Endothelial cell of umbilical vein (primary cell): ENCODE measurements at places on chromosomes 3 and 15. TPM values are rescaled to one million over a fixed set of nuclear protein-coding genes. Genes with fewer than 3 reads are reported as not detected.

- peak; percentile 6 for DNase-seq
- no peak overlapping the region for H3K4me3 ChIP-seq
- no peak overlapping the region for H3K27ac ChIP-seq
These were observed 161.6 kb downstream of the GAP43 start for GRCh38 chr3:115784739-115785536.

DNA sequence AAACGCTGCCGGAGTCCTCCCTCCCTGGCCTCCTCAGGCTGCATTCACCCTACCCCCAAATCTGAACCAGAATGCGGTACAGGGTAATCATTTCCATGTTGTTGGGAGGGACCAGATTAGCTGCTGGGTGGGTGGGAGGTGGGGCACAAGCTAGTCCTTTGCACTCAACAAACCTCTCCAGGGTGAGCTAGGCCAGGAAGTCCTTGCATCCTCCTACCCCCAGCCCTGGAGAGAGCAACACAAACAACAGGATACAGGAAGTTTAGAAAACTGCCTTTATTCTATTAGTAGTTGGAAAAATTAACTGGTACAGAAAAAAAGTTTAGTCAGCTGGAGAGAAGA, 702 bp upstream of the GPX1 start:
- no peaks in the 10 kb centered on the region for H3K27me3 ChIP-seq
- peaks cover 31% of the 10 kb centered on the region for H3K4me1 ChIP-seq
- no peak overlapping the region for H3K4me3 ChIP-seq
- DNase-seq: peak; percentile 79
- peaks cover 15% of the 10 kb centered on the region for H3K36me3 ChIP-seq

DNA sequence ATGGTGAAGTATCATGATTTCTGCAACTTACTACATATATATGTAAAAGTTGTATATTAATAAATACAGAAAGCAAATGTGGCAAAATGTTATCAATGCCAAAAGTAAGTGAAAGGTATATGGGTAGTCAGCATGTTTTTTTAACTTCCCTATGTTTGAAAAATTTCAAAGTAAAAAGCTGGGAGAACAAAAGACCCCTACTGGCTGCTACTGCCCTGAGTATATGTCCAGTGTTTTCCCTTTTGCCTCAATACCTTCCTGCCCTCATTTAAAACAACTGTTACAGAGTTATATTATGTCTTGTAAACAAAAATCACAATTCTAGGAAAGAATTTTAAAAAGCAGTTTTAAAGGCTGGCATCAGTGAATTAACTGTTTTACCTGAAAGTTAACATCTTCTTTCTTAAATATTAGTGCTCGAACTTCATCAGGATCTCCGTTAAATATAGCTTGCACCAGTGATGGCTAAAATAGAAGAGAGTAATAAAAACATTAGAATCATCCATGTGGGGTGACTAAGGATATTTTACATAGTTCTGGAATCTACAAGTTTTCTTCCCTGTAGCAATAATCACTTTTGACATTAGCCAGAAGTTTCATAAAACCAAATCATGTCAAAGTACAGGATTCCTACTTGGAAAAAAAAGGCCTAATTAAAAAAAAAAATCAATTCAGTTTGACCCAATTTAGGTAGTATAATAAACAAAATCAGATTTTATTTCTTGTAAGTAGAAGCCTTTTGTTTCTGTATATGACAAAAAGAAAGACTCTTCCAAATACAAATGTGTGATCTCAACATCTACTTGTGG, 2.7 kb downstream of the ANKRD28 start:
- H3K27ac ChIP-seq: peak overlapping the region; percentile 96
- no peaks in the 10 kb centered on the region for H3K36me3 ChIP-seq
- H3K27me3 ChIP-seq: no peaks in the 10 kb centered on the region
- DNase-seq: peak; percentile 68
- peaks cover 26% of the 10 kb centered on the region for H3K4me1 ChIP-seq

DNA sequence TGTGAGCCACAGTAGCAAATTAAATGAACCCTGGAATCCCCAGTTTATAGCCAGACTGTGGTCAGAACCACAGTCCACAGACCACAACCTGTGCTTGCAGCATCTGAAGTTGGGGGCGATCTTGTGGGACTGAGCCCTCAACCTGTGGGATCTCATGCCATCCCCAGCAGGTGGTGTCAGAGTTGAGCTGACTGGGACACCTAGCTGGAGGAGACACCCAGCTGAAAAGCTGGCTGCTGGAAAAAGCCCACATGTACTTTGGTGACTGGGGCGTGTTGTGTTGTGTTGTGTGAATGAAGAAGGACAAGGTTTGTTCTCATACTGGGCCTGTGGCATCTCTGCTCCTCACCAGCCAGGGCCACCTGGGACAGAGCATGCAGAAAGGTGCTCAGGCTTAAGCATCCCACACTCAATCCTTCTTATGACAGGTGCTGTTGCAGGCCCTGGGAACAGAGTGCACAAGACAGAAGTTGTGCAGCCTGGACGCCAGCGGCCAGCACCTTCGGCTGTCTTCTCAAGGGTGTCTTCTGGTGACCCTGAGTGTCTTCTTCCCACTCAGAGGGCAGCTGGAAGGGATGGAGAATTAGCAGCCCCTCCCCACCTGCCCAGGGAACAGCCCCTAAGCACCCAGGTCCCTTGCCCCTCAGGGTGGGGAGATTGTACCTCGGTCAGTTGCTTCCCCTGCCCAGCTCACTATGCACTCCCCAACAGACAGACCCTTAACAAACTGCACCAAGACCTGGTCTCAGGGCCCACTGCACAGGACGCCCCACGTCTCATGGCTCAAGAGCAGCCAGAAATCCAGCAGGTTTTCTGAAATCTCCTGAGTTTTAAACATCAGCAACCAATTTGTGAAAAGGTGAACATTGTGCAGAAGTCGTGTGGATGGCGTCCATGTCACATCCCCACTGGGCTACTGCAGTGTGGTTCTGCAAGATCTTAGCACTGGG, 2.2 kb upstream of the UROC1 start:
- H3K27me3 ChIP-seq: peaks cover 11% of the 10 kb centered on the region
- H3K36me3 ChIP-seq: no peaks in the 10 kb centered on the region
- H3K27ac ChIP-seq: no peak overlapping the region
- no peak for DNase-seq
- H3K4me3 ChIP-seq: no peak overlapping the region

DNA sequence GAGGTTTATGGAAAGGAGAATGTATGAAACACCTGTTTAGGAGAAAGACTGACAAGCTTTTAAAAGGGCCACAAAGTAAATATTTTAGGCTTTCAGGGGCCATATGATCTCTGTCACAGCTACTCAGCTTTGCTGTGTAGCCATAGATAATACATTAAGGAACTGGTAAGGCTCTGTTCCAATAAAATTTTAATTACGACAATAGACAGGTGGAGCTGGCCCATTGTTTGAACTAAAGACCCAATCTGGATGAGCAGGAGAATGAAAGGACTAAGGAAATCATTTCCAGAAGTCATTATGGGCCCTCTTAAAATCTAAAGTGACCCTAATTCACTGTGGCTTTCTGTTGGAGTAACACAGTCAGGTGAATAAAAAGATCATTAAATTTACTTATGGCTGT, 48.5 kb upstream of the SLC12A8 start:
- no peak for DNase-seq
- no peaks in the 10 kb centered on the region for H3K27me3 ChIP-seq
- peaks cover 2% of the 10 kb centered on the region for H3K36me3 ChIP-seq
- no peak overlapping the region for H3K4me3 ChIP-seq

GRCh38 chr3:124811436-124811835, 75.7 kb downstream of the ITGB5 start:
- no peaks in the 10 kb centered on the region for H3K27me3 ChIP-seq
- no peak for DNase-seq
- H3K4me1 ChIP-seq: peaks cover 2% of the 10 kb centered on the region
- no peak overlapping the region for H3K4me3 ChIP-seq
- H3K36me3 ChIP-seq: peaks cover 3% of the 10 kb centered on the region
- no peak overlapping the region for H3K27ac ChIP-seq

- H3K27ac ChIP-seq: no peak overlapping the region
- H3K27me3 ChIP-seq: peaks cover 4% of the 10 kb centered on the region
- DNase-seq: no peak
- no peaks in the 10 kb centered on the region for H3K36me3 ChIP-seq
- no peaks in the 10 kb centered on the region for H3K4me1 ChIP-seq
These were observed 8.2 kb downstream of the HDC start for GRCh38 chr15:50257332-50257731.

GRCh38 chr3:190366133-190366532, 21.8 kb upstream of the CLDN16 start:
- no peak for DNase-seq
- H3K4me1 ChIP-seq: no peaks in the 10 kb centered on the region
- no peaks in the 10 kb centered on the region for H3K36me3 ChIP-seq
- H3K4me3 ChIP-seq: no peak overlapping the region
- H3K27ac ChIP-seq: no peak overlapping the region
- H3K27me3 ChIP-seq: peaks cover 1% of the 10 kb centered on the region

DNA sequence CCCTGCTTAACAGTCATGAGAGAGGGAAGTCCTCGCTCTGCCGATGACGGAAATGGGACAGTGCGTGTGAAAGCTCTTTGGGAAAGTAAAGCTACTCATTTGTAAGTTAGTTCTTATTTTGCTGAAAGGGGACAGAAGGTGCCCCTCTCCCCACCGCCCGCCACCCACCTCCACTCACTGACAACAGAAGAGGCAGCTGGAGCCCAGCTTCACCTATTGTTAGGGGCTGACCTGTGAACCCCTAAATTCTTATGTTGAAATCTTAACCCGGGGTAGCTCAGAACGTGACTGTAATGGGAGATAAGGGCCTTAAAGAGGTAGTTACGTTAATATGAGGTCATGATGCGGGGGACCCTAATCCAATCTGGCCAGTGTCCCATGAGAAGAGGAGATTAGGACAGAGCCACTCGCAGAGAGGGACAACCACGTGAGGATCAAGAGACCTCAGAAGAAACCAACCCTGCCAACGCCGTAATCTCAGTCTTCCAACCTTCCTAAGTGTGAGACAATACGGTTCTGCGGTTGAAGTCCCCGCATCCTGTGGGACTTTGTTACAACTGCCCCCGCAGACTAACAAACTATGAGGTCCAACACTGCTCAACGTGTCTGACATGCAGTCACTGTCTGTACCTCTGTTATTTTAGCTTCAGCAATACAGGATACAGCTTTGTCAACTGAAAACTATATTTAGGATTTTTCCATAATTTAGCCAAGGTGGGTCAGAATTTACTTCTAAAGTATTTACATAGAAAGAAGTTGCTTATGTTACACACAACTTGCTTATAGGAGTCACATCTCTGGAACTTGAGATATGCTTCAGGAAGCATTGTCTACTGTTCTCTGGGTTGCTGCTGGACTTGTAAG, 51.7 kb downstream of the PCSK6 start:
- H3K27ac ChIP-seq: no peak overlapping the region
- no peak overlapping the region for H3K4me3 ChIP-seq
- no peaks in the 10 kb centered on the region for H3K4me1 ChIP-seq

DNA sequence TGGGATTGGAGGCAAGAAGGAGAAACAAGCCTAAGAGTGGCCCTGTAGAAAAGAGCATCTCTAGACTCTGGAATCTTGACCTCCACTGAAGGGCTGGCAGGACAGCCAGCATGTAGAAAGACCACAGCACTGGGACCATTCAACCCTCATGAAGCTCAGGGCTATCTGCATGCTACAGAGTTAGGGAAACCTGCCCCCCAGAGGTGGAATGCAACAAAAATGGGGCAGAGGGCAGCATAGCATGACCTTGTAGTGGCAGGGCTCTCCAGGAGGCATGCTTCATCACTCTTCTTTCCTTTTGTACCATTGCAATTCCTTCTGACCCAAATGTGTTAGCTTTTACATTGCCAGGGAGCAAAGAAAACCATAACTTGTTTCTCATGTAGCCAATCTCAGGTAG, 445.4 kb downstream of the EPHB1 start:
- no peaks in the 10 kb centered on the region for H3K4me1 ChIP-seq
- H3K27ac ChIP-seq: no peak overlapping the region
- no peak for DNase-seq
- no peak overlapping the region for H3K4me3 ChIP-seq
- no peaks in the 10 kb centered on the region for H3K27me3 ChIP-seq

DNA sequence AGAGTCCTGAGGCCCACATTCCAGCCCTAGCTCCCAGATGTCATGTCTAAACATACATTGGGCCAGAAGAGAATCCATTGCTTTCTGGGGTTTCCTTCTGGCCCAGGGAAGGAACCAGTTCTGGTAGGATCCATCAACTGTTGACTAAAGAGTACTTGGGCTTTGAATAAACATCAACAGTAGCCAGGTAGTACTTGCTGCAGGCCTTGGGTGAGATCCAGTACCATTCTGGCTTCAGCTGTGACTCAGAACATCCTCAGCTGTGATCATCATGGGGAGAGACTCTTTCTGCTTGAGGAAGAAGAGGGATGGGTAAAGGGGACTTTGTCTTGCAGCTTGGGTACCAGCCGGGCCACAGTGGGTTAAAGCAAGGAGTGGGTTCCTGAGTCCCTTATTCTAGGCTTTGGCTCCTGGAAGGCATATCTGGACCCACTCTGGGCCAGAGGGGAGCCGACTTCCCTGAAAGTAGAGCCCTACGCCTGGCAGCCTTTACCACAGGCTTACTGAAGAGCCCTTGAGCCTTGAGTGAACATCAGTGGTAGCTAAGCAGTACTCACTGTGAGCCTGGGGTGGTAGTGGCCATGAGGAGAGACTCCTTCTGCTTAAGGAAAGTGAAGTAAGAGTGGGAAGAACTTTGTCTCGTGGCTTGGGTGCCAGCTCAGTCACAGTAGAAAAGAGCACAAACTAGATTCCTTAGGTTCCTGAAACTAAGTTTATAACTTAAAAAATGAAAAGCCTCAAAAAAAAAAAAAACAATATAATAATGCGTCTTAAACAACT, 128.3 kb downstream of the GOLIM4 start:
- no peak overlapping the region for H3K27ac ChIP-seq
- H3K36me3 ChIP-seq: no peaks in the 10 kb centered on the region
- H3K4me1 ChIP-seq: no peaks in the 10 kb centered on the region

DNA sequence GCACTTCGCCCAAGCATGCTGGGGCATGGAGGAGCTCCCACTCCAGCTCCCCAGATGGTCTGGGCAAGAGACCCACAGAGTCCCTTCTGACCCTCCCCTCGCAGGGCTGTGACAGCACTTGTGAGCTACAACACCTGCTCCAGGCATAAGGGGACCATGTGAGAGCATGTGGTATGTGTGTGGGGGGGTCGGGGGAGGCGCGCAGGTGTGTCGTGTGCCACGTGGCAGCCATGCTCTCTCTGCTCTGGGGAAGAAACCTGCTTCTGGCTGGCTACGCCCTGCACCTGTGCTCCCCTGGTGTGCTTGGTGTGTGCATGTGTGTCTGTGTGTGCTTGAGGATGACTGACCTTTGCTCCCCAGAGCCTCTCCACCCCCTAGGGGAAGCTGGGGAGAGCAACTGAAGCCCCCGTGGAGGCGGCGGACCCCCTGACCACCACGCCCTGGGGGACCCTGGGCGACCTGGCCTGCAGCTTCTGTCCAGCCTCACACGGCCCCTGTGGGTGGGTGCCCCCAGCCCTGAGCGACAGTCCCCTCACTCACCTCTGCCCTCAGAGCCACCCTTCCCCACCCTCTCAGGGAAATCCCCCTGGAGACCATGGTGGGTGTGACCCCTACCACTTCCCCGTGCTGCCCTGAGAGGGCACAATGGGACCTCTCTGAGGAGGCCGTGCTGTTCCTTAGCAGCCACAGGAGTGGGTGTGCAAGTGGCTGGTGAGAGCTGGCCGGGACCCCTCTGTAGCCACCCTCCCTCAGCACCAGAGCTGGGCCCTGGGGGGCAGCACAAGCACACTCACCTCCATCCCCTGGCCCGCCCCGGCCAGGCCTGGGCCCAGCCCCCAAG, 16.6 kb upstream of the SEC13 start:
- no peak for DNase-seq
- no peaks in the 10 kb centered on the region for H3K36me3 ChIP-seq
- no peak overlapping the region for H3K27ac ChIP-seq
- H3K4me3 ChIP-seq: no peak overlapping the region
- no peaks in the 10 kb centered on the region for H3K27me3 ChIP-seq

HGD gene
- 0.22 and 0.44 TPM in 2 replicates for total RNA-seq

EPHB1 gene
- 2.5 and 5.2 TPM in 2 replicates for total RNA-seq

FHIT gene
- 2.2 and 3.1 TPM in 2 replicates for total RNA-seq
